ENCODE measurements at places on chromosomes 16 and 17. TPM values are rescaled to one million over a fixed set of nuclear protein-coding genes. Genes with fewer than 3 reads are reported as not detected.

WBP2 gene
- 27.7 TPM for total RNA-seq

PRR15L gene
- total RNA-seq = 177 TPM

CBFB gene
- 21.7 TPM for total RNA-seq

CD300C gene
- total RNA-seq = 5.2 TPM

SPATA32 gene
- not detected for total RNA-seq

Data from transverse colon (tissue), 4 donors.